ENCODE measurements at places on chromosomes 3 and 15.

DNA sequence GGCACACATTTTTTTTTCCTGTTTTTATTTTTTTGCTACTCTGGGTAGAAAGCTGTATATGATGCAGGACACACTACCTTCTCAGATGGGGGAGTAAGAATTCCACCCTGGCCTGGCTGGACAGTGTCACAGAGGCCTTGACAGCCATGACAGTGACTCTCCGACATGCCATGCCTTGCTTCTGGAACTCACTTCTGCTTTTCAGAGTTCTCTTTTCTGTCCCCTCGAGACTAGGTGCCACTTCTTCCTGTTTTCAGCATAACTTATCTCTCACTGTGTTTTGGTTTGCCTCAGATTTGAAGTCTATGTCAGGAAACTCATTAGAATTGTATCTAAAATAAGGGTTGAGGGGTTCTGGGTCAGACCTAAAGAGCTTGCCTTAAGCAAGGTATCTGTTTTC lies 69.1 kb upstream of the SEC13 start:
- no peak for DNase-seq

DNA sequence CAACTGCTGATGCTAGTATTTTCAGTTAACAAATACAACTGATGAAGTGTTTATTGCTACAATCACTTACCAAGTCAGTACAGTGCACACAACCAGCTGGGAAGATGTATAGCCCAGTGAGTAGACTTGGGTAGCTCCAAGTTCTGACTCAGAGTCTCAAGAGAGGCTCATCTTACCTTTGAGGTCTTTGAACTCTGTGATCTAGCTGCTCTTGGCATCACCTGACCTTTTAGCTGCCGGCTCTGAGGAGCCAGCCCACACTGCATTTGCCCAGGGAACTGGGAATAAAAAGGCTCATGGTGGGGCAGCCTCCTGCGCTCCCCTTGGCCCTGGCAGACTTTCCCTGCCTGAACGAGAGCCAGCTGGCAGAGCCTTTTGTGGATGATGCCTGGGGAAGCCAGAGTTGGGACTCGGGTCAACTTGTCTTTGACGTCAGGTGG lies 82.6 kb downstream of the CEMIP start:
- no peak for DNase-seq

- DNase-seq, result no peak
Observed at GRCh38 chr3:157087780-157088600, 72.0 kb downstream of the CCNL1 start.

DNA sequence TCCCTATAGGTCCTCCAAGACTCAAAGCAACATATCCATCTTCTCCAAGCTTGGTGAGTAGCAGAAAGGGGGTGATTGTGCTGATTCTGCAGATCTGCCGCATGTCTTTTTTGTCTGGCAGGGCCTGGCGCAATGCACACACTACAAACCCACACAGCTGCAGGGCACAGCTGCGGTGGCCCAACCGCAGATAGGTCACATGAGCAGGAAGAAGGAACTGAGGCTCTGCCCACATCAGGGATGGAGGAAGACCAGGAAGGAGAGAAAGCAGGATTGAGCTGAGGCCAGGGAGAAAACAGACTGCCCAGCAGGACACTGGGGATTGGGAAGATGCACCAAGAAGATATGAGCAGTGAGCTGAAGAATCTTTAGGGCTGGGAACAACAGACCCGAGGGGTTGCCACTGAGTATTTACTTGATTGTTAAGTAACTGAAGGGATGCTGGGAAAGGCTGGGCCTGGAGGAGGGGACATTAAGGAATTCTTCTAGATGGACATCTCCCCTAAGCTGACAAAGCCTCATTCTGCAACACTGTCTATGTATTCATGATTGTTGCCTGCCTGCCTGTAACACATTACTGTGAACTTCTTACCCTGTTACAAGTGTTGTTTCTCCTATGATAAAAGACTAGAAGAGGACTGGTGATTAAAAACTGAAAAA lies 126.7 kb downstream of the MYLK start:
- no peak for DNase-seq

GRCh38 chr15:57290187-57290586 lies 86.1 kb upstream of the CGNL1 start:
- no peak for DNase-seq

DNA sequence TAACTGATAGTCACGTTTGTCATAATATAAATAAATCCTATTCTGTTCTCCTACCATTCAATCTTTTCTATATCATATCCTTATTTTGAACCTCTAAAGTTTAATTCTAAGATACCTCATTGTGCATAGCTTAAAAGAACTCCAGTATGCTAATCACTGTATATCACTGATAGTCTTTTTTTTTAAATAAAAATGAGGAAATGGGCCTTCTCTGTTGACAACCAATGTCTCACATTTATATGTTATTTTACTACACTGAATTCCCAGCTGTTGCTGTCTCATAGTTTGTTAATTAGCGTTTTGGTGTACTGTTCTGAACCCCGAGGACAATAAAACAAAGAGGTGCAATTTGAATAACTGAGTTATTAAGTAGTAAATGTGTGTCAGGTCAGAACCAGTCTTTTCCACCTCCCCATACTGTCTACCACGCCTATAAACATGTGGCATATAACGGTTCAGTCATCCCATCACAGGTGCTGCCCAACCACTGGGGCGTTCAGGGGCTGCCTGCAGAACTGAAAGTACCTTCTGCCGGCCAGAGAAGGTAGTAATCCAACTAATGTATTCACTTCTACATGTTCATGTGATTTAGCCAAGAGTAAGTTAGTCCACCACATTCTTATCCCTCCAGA lies 14.9 kb downstream of the CBLB start:
- no peak for DNase-seq

- DNase-seq, result no peak
Observed at GRCh38 chr3:64865839-64866570, 178.2 kb upstream of the ADAMTS9 start.

- no peak for DNase-seq
Observed at GRCh38 chr15:101723171-101723873, 951 bp downstream of the TARS3 start.

DNA sequence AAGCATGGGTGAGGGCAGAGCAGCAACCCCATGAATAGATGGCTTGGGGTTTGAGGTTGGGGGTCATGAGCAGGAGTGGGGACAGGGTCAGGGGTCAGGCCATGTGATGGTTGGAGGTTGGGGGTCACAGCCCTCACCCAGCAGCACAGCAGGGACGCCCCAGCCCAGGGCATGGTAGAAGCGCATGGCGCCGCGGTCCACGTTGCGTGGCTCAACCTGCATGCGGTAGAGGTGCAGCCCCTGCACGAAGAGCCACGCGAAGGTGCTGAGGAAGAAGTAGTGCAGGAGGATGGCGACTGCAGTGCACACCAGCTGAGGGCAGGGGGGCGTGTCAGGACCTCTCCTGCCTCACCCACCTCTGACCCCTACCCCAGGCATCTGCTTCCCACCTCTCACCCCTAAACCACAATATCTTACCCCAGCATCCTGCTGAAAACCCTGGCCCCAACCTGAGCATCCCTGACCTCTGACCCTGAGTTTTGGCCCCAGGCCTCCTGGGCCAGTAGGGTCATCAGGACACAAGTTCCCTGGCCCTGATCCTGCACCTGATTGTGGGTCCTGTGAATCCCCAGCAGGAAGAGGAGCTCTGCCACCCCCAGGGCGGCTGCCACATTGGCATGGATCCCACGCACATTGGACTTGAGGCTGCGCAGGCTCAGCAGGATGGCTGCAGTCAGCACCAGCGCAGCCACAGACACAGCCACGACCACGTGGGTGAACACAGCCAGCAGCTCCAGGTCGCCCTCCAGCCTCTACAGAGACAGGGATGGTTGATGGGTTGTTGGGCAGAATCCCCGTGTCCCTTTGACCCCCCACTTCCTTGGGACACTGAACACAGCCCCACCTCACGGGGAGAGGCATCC lies 9.9 kb upstream of the SLC26A6 start:
- DNase-seq, result no peak

DNA sequence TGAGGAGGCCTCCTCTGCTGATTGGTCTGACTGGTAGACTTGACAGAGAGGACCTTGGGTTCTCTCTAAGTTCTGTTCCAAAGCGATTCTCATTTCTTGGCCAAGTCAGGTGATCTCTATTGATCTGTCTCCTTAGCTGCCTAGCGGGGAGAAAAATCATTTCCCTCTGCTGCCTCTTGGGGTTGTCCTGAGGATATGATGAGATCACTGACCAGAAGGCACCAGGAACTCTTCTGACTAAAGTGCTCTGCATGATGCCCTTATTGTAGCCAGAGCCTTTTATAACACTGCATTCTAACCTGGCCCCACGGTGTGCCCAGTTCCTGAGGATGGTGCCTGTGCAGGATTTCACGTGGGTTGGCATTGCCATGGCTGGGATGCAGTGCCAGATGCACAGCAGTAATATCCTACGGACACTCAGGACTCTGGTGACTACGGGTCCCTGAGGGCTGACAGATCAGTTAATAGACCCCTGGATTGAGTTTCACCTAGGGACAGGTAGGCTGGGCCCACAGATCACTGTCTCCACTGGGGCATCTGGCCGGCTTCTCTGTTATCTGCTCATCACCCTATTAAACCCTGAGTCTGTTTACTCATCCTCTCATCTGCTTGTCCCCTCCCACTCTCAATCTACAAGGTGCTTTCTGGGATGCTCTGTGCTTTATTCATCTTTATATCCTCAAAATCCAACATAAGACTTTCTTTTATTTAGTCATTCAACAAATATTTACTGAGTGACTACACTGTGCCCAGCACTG lies 3.9 kb upstream of the HEG1 start:
- no peak for DNase-seq

GRCh38 chr3:195844671-195845218 lies 33.0 kb upstream of the MUC4 start:
- no peak for DNase-seq

DNA sequence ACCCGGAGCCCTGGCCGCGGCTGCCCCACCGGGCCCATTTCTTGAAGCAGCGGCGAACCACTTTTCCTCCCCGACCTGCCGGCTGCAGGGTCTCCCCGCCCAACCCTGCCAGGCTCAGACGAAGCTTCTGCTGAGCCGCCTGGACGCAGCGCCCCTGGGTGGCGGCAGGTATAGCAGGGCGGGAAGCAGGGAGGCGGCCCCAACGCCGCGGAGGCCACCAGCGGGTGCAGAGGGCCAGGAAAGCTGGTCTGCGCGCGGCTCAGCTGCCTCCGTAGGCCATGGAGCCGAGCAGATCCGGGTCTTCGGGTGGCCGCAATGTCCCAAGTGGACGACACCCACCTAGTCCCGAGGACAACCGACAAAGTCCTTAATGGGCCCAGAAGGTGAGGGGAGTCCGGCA lies 21.9 kb upstream of the SRPRB start:
- DNase-seq, result no peak

DNA sequence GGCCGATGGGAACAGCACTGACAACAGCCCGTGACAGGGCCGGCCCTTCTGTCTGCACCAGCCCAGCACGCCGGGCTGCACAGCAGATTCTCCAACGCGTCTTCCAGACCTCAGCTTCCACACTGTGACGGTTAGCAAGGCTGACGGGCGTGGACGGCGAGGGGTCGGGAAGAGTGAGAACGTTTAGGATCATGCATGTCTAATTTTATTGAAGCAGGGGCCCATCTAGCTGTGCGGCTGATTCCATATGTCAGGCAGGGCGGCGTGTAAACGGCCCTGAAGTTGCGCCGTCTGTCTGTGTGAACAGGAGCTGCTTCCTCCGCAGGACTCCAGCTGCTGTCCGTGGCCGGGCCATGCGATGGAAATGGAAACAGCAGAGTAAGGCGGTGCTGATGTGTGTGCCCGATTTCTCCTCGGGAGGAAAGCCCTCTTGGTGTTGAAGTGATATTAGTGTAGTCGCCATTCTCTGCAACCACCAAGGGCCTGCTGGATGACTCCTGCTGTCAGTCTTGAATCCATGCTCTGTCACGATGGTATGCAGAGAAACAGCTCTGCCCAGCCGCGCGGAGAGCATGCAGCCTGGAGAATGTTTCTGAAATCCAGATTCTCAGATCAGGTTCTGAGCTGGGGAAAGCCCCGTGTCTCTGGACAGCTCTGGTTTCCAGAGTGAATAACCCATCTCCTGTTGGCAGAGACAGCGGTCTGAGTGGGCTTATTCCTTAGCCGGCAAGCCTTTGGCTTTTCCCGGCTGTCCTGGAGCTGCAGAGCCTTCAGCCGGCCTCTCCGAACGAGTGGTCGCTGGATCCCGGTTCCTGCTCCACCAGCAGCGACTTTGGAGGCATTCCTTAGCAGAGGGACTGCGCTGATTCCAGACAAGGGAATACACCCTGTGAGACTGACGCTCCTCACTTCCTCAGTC lies 158.1 kb upstream of the UBE3A start:
- no peak for DNase-seq

DNA sequence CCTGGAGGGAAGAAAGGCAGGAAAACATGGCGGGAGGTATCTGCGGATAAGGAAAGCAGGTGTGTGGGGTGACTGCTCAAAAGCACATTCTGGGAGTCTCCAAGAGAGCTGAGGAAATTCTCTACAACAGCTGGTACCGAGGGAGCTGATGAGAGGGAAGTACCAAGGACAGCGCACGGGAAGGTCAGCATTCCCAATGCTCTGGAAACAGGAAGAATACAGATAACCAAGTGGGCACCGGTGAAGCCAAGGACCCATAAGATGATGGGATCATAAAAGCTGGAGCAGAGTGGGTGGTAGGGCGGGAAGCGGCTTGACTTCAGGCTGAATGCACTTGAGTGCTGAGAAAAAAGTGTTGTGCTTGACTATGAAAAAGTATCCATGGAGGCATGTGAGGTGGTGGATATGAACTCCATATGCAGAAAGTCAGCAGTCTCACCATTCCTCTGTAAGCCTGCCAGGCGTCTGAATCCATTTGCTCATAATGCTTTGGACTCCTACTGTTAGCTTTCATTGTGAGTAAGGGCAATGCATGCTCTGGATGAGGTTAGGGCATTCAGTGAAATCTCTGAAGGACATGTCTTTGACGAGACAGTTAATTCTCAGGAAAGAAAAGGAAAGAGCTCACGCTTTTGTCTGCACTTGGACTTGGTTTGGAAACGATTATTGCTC lies 215.5 kb downstream of the NR1D2 start:
- DNase-seq, result no peak

DNA sequence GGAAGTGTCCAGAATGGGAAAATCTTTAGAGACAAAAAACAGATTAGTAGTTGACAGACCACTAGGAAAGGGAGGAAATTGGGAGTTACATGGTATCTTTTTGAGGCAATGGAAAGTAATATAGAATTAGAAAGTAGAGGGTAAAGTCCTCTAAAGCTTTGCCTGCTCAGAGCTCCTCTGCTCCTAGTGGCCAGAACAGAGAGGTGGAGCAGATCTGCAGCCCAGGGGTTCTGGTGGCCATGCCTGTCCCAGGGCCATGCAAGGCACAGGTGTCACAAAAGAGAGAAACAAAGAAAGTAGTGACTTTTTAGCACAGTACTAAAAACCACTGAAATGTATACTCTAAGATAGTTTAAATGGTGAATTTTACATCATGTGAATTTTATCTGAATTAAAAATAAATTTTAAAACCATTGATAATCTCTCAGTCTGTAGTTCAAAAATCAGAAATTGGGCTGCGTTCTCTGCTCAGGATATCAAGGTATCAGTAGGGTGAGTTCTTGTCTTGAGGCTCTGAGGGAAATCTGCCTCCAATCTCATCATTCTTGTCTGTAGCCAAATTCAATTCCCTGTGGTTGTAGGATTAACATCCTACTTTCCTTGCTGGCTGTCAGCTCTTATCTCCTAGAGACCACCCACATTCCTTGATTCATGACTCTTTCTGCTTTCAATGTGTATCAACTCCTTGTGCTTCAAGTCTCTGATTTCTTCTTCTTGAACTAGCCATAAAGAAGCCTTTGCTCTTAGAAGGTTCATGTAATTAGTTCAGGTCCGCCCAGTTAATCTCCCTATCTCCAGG lies 23.6 kb downstream of the PYGO1 start:
- DNase-seq, result no peak
